ENCODE measurements at places on chromosomes 3 and 15.

DNA sequence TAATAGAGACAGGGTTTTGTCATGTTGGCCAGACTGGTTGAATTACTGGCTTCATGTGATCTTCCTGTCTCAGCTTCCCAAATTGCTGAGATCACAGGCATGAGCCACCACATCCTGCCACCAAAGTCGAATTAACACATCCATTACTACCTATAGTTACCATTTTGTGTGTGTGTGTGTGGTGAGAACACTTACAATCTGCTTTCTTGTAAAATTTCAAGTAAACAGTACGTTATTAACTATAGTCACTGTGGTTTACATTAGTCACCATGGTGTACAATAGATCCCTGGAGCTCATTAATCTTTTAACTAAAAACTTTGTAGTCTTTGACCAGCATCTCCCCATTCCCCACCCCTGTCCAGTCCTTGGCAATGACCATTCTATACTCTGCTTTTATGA, 270.0 kb downstream of the NAALADL2 start:
- no peak for DNase-seq

- DNase-seq, result no peak
These were observed 4.8 kb upstream of the PLXNB1 start for GRCh38 chr3:48434591-48435222.

- no peak for DNase-seq
These were observed 263.2 kb downstream of the NR2F2 start for GRCh38 chr15:96593735-96594134.

GRCh38 chr15:75822685-75823278, 20.5 kb upstream of the UBE2Q2 start:
- DNase-seq, result no peak

- DNase-seq, result no peak
These were observed 6.2 kb upstream of the TIPARP start for GRCh38 chr3:156668073-156668763.

DNA sequence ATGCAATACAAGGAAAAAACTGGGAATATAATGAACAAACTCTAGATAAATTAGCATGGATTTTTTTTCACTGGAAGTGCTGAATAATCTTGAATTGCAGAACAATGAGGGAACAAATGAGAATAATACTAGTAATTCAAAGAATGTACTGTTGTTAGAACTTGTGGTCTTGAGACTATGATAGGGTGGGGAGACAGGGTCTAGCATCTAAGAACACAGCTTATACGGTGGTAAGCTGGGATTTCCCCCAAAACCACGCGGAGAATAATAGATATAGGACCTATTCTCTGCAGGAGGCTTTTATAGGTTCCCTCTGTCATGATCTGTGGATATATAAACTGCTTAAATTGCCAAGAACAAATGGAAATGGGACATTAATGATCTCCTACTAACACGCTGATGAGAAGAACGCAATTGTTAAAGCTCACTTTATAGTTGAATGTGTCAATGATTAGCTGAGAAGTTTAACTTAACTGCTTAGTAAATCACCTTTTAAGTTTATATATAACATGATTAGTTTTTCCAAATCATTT, 692.3 kb downstream of the ZPLD1 start:
- no peak for DNase-seq

GRCh38 chr3:189756582-189757078, 125.4 kb downstream of the TP63 start:
- no peak for DNase-seq

DNA sequence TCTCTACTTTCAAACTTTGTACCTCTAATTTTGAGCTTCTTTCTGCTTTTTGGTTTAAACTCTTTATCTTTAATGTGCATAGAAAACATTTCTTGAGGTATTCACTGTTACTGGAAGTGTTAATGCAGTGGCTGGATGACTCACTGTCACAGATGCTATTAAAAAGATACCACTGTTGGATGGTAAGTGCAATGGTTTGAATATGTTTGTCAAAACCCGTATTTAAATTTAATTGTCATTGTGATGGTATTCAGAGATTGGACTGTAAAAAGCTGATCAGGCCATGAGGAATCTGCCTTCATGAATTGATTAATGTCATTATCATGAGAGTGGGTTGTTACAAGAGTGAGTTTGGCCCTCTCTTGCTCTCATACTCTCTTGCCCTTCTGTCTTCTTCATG, 70.6 kb downstream of the AP4E1 start:
- no peak for DNase-seq

- no peak for DNase-seq
These were observed 69.6 kb downstream of the CHDH start for GRCh38 chr3:53776494-53777101.

DNA sequence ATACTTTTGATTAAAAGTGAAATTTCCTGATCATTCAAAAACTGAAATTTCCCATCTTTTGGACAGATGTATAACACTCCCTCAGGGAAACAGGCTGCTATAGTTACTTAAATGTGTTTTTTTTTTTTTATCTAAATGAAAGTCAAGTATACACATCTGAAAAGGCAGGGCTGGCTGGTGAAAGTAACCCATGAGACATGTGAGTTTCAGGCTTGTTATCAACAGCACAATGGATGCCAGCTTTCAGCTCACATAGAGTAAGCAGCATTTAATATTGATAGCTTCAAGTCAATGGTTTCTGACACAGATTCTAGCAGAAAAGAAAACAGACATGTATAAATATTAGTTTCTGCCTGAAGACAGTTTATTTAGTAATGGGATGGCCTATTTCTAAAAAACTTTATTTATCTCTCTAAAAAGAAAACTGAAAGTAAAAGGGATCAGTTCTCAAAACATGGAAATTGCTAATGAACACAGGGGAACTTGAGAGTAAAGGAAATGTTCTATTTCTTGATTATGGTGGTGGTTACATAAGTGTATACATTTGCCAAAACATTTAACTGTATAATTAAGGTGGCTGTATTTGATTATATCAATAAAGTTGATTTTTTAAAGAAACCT, 89.7 kb upstream of the CMC1 start:
- no peak for DNase-seq

GRCh38 chr15:56192659-56193442, 50.8 kb downstream of the RFX7 start:
- no peak for DNase-seq

- no peak for DNase-seq
These were observed 16.9 kb downstream of the ICE2 start for GRCh38 chr15:60462027-60462426.

DNA sequence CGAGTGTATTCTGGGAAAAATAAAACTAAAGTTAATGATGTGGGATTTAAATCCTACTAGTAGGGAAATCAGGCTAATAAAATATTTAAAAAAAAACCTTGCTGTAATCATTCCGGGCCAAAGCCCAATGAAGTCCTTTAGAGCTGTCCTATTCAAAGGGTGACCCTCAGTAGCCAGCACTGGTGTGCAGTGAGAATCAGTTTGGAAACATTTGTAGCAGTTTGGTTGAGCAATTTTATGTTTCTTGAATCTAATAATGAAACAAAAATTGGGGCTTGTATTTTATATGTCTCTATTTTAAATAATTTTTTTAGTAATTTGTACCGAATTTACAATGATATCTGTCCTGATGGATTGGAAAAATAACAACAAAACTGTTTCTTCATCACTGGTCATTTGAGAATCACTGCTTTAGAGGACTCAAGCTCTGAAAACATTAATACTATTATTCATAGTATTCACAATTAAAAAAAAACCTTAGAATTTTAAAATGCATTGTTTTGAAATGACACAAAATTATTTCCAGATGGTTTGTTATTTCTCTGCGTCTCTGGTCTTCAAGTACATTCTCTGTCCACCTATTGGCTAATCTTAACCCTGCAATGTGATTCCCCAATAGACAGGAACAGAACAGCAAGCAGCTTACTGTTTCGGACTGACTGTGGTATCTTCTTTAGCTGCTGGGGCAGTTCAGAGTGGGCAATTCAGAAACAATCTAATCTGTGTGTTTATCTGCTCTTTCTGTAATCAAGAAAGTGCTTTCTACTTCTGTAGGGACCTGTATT, 71.2 kb downstream of the OTOL1 start:
- DNase-seq, result no peak

- no peak for DNase-seq
These were observed 31.9 kb downstream of the TNK2 start for GRCh38 chr3:195876297-195877064.

DNA sequence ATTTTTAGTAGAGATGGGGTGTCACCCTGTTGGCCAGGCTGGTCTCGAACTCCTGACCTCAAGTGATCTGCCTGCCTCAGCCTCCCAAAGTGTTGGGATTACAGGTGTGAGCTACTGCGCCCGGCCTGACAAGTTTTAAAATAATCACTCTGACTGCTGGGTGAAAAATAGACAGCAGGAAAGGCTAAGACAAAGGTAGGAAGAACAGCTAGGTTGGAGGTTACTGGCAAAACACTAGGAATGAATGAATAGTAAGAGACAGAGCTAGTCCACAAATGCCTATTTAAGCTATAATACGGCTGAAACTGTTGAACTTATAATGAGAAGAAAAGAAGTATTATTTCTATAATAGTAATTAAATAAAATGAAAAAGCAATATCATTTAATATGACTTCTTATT, 46.7 kb upstream of the RAP2B start:
- no peak for DNase-seq

DNA sequence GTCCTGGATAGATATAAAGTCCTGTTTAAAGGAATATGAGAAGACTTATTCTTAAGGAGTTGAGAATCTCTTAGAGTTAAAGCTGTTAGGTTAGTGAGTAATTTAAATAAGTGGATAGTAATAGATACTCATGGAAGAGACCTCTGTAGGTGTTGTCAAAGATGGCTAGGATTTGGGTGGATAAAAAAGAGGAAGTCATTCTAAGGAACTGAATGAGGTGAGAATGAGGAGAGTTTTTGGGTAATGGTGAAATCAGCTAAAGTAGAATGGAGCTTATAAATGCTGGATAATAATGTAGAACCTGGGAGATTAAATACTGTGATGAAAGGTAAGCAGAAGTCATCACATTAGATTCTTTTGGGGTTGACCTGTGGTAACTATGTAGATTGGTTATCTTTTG, 8.1 kb downstream of the ARIH1 start:
- no peak for DNase-seq

- no peak for DNase-seq
These were observed 15.7 kb downstream of the LIPC start for GRCh38 chr15:58447271-58448010.

- DNase-seq, result no peak
These were observed 224.5 kb downstream of the MEIS2 start for GRCh38 chr15:36875740-36876334.

DNA sequence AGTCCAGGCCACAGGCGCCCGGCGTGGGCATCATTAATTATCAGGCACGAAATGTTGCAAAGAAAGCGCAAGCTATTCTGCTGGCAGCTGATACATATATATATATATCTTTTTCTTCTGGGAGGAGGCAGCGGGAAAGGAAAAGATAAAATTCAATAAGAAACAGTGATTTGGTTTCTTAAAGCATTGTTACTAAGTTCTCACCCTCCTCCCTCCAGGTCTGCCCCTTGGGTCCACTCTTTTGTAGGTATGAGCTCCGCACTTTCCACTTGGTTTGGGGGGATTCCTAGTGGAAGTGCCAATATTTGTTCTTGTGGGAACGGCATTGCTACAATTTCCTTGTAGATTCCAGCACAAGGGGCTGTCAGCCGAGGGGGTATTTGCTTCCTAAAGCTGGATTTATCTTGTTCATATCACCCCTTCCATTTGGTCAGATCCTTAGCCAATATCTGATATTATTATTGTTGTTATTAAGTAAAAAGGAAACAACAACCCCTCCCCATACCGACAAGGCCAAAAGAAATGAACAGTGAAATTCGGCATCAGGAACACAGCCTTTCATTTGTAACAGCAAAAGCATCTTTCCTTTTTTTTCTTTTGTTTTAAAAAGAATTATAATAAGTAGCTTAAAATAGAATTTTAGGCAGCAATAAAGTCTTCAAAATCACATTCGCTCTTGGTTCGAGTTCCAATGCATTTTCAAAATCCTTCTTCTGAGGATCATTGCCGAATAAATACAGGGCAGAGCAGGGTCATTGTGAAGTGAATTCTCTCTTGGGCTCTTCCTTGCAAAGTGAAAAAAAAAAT, 15.6 kb downstream of the ZIC1 start:
- no peak for DNase-seq

DNA sequence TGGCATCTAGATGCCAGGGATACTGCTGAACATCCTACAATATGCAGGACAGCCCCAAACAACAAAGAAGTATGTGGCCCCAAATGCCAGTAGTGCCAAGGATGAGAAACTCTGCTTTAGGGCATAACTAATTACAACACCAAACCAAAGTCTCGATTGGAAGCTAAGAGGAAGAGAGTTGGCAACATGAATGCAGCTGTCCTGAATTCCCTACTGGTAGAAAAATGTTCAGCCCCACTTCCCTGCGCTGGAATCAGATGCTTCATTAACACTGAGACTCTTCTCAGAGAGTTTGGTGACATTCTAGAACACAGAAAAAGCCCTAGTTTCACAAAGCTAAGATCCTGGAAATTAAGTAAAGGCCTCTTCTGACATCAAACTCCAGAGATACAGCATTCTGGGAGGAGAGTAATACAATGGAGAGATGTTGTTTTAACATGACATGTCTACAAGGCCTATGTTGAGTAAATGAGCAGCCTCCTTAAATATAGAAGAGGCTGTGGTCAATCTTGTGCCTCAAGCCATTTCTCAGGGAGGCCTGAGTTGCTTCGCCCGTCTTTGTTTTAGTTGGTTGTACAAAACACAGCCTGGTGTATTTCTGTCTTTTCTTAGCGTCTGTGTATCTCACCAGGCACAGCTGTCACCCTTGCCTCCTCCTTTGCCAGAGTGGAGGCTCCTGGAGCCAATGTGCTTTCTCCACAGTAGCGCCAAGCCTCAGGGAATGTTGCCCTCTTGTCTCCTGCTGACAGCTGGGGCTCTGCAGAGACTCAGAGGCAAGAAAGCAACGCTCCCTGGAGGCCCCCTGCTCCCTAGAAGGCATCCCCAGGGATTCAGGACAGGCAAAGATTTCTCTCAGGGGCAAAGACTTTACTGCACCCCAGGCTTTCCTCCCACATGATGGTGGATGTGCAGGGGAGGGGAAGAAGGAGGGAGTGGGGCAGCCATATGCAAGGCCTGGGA, 25.1 kb upstream of the CTNNB1 start:
- DNase-seq, result no peak

- DNase-seq, result no peak
These were observed 439.2 kb downstream of the MCTP2 start for GRCh38 chr15:94670438-94671034.

DNA sequence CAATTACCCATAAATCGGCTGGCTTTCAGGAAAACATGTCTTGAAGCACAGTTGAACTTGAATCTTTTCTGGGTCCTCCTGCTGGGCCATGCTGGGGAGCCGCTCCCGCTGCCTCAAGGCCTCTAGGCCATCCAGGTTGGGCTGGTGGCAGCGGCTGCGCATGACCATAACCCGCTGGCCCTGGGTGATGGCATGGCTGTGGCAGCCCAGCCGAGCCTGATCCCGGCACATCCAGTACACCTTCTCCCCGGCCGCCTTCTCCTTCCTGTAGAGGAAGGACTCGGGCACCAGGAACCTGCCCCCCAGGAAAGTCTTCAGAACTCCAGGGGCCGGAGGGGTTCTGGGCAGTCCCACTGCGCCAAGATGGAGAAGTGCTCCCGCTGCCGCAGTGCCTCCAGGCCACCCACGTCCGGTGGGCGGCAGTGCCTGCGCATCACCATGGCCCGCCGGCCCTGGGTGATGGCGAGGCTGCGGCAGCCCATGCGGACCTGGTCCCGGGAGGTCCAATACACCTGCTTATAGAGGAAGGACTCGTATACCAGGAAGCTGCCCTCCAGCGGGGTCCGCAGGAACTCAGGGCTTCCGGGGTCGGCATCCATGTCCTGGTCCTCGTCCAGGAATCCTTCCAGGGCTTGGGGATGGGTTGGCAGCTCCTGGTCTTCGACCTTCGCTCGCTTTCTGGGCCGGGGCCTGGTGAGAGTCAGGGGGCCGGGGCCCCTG, 84.3 kb upstream of the FXR1 start:
- DNase-seq, result no peak

Data from stimulated activated CD4-positive, alpha-beta T cell treated with anti-CD3 and anti-CD28 coated beads, Interleukin-2, amount 100 ng/mL, for 24 hours (primary cell).